ENCODE measurements at places on chromosomes 7 and 10. TPM values are rescaled to one million over a fixed set of nuclear protein-coding genes. Genes with fewer than 3 reads are reported as not detected.

The KLLN gene
- total RNA-seq, result 0.23 TPM

The PPP1R3A gene
- total RNA-seq, result not detected

The ERLIN1 gene
- total RNA-seq, result 33.7 TPM

The PDE1C gene
- 6.4 TPM for total RNA-seq

The EPO gene
- not detected for total RNA-seq

Measured in pericardium fibroblast (primary cell).